ENCODE measurements at places on chromosomes 2 and 18.

DNA sequence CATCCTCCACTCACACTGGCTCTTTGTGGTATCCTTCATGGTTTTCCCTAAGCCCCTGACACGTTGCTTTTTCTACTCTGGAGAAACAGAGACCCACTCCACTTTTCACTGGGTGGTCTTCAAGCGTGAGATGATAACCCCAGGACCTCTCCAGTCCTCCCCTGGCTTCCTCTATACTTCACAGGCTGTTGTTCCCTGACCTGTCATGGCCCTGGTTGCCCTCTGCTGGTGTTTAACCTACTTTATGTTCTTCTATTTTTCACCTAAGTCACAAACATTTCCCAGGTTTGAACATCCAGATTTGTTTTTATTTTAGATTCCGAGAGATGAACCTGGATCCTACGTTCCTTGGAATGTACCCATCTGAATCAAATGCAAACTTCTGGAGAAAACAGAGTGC is 84.5 kb downstream of the AOX1 start:
- no peak for DNase-seq

GRCh38 chr2:224223851-224224555 is 177.9 kb downstream of the FAM124B start:
- DNase-seq: no peak

DNA sequence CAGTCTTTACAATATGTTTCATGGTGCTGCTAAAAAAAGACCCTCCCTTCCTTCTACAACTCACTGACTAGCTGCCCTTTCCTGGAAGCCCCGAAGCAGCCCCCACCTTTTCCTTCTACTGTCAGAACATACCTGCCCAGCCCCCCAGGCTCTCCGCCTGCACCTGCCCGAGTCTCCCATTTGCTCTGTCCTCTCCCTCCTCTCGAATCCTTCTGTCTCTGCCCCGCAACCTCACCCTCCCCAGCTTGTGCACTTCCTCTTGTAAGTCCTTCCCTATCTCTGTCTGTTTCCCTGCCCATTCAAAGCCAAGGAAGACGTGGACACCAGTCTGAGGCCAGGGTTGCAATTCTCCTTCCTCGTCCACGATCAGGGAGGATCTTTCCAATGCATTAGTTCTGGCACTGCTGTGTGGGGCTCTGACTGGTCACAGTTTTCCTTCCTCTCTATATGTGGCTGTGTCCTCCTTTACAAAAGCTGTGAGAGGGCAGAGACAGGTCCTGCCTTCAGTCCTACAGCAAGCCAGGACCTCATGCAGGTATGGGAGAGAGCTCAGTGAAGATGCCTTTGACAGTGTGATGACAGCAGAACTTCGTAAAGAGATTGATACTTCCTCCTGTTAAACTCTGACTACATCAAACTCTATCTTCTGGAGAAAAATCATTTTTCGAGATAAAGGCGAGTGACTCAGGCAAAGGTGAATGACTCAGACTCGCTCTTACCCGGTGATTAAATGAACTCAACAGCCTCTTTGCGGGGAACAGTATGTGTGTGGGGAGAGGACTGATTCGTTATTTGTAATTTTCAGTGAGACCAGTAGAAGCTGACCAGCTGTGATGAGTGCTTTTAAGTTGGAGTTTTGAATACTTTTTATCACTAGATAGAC is 14.2 kb downstream of the TNFRSF11A start:
- DNase-seq: no peak

- no peak for DNase-seq
These were observed 14.3 kb upstream of the PRSS56 start for GRCh38 chr2:232505856-232506255.

DNA sequence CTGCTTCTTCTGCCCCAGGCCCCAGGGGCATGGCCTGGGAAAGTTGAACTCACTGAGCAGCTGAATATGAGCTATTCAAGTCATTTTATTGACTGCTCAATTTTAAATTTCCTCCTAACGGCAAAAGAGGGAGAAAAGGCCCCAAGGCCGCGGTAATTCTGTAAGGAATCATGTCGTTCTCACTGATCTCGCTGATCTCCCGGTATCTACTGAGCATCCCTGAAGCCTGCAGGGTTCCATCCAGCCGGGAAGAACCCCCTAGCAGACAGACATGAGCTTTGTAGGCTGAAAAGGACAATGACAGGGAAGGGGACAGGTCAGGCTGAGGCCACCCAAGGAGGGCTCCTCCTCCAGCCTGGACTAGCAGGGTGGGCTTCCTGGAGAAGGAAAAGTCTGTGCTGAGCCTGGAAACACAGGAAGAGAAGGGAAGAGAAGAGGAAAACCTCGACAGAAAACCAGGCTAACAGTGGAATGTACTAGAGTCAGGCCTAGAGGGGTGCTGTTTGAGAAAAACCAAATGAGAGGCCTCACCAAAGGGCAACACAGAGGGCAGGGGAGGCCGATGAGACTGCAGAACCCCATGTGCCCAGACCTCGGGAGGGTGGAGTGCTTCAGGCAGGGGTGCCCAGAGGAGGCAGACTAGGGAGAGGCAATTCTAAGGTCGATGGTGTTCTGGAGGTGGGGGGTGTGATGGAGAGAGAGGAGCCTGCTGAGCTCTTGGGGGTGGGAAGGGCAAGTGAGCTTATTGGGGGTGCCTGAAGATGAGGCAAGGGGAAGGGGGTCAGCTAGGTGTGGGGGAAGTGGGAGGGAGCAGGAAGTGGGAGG is 2.9 kb upstream of the NPPC start:
- no peak for DNase-seq

DNA sequence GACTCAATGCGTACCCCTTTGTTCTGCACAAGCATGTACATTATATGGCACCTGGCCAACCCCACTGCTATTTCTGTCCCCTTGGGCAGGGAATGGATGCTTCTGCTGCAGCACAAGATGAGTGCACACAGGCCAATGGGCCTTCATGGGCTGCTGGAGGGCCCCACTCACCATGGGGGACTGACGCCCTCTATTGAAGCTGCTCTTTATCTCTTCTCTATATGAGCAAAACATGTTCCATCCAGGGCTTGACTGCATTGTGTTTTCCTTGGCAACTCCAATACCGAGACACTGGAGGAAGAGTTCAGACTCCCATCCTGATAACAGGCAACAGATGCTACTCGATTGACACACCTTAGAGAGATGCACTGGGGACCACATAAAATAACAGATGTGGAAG is 251.6 kb upstream of the NCKAP5 start:
- DNase-seq: no peak
